Amniotic stem cell (primary cell): ENCODE measurements at places on chromosomes 12 and 14.

DNA sequence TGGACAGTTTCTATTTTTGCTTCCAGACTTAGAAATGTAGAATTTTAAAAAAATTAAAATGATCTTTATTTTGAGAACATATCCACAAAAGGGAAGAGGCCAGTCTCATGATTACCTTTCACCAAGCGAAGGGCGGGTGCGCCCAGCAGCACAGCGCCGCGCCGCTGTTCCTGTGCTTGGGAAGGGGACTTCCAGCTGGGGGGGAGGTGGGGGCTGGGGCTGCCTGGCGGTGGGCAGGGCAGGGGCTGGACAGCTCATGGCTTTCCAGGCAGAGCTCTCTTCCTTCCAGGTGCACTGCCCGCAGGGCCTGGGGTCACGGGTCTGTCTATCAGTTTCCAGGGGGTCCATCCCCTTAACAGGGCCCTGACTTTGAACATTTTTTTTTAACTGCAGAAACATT, 199.9 kb downstream of the TTC7B start:
- no peak for DNase-seq

- peak; percentile 40 for DNase-seq
These were observed at the start of gene PRKD1 for GRCh38 chr14:29927376-29928116. Gene PRKD1 (minus strand): TSS chr14:29927847.

GRCh38 chr12:19435831-19436497, 3.3 kb upstream of the AEBP2 start:
- no peak for DNase-seq

DNA sequence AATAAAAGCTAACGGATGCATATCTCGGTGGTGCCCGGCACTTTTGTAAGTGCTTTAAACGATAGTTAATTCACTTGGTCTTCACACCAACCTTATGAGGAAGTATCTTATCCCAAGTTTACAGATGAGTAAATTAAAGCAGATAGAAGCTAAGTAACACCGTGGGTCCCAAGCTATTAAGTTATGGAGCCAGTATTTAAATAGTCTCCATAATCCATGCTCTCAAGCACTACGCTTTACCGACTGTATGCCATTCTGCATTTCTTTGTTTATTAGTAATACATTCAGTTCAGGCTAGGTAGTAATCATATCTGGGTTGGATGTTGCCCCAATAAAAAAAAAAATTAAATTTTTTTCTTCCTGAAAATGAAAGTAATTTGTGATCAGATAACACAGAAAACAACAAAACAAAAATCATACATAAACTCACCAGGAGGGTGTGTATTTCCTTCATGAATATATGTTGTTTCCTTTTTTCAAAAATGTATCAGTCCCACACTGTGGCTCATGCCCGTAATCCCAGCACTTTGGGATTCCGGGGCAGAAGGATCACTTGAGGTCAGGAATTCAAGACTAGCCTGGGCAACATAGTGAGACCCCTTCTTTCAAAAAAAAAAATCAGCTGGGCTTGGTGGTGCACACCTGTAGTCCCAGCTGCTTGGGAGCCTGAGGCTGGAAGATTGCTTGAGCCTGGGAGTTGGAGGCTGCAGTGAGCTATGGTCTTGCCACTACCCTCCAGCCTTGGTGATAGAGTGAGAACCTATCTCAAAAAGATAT, 1.4 kb upstream of the M6PR start:
- DNase-seq, result no peak

GRCh38 chr12:92208613-92209121, 63.0 kb upstream of the BTG1 start:
- no peak for DNase-seq

- no peak for DNase-seq
These were observed 45.0 kb downstream of the ARMH4 start for GRCh38 chr14:58107041-58107440.

DNA sequence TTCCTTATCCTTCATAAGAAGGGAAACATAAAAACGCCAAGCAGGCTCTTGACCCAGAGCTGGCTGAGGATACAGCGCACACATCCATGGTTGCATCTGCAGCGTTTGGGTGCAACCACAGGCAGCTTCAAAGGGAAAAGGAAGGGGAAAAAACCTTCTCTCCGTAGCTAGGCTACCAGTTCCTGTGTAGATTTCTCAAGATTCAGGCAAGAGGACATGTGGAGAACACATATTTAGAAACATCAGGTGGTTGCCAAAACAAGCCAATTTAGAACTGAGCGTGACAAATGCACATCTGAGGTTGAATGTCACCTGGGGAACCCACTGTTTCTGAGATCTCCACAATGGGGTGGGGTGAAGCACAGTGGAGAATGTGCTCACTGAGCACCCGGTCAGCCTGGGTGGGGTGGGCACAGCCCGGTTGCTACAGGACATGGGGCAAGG, 78.3 kb upstream of the BDKRB2 start:
- no peak for DNase-seq

DNA sequence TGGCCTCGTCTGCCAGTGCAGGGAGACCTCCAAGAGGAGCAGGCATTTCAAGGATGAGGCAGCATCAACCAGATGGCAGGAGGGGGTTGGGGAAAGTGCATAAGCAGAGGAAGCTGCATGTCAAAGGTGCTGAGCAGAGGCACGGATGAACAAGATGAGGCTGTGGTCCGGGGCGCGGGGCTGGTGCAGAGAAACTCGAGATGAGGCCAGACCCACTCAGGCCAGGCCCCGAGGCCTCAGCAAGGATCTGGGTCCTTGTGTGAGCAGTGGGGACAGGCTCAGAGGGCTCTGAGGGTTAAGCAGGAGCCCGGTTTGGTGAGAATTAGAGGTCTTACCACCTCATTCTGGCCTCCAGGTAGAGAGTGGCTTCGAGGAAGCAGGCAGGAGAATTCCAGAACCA, 98.8 kb downstream of the DICER1 start:
- DNase-seq, result no peak

- no peak for DNase-seq
These were observed 16.2 kb downstream of the SYNE3 start for GRCh38 chr14:95500201-95500681.

DNA sequence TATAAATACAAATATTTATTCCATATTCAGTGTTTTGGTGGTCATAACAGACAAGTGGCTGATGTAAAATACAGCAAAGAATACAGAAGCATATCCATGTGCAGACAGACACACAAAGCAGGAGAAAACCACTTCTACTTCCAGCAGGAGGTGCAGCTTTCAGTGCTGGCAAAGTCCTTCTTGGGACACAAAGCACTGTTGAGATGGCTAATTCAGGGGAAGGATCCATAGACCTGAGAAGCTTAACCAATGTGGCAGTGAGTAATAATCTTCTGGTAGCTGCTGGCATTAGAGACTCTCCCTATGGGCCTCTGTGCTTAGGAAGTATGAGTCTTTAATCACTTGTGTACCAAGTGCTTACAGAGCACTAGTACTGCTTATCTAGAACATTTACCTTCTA, 26.8 kb downstream of the AMN1 start:
- DNase-seq, result no peak

- DNase-seq, result peak; percentile 78
These were observed 42.9 kb downstream of the DAD1 start for GRCh38 chr14:22545842-22546721.

DNA sequence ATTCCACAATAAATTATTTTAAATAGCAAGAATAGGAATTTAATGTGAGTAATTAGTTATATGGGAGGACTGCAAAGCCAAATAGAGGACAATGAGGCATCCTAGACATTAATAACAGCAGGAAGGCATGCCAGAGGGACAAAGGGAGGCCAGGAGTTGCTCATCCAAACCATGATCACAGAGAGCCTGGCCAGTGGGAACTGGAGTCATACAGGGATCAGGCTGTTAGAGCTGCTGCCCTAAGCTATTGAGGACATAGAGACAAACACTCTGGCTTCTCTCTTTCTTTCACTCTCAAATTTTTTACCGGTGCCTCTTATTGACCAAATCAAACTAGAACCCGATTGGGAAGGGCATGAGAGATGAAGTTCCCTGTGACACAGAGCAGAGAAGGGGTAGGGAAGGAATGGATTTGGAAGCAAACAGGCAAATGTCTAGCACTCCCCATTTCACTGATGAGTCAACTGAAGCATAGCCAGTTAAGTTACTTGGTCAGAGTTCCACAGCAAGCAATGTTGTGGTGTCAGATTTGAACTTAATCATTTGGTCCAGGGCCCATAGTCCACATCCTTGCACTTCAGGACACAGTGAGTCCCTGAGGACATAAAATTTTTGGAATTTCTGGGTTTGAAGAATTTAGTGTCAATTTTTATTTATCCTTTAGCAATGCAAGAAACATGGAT, 17.9 kb upstream of the CFAP54 start:
- no peak for DNase-seq

DNA sequence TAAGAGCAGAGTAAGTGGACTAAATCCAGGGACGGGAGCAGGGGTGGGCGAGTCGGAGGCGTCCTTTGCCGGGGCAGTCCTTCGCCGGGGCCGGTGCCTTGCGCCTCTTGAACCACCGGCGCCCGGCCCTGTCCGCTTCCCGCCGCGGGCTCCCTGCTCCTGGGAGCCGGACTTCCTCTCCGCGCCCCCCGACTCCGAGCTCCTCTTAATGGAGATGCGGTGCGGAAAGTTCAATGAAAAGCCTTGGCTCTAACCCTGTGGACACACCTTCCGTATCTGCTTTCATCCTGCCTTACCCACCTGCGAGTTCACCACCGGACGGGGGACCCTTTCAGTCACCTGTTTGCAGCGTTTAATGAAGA, 412 bp downstream of the FGFR1OP2 start:
- no peak for DNase-seq

GRCh38 chr14:31489691-31490090, 1.9 kb upstream of the GPR33 start:
- no peak for DNase-seq

DNA sequence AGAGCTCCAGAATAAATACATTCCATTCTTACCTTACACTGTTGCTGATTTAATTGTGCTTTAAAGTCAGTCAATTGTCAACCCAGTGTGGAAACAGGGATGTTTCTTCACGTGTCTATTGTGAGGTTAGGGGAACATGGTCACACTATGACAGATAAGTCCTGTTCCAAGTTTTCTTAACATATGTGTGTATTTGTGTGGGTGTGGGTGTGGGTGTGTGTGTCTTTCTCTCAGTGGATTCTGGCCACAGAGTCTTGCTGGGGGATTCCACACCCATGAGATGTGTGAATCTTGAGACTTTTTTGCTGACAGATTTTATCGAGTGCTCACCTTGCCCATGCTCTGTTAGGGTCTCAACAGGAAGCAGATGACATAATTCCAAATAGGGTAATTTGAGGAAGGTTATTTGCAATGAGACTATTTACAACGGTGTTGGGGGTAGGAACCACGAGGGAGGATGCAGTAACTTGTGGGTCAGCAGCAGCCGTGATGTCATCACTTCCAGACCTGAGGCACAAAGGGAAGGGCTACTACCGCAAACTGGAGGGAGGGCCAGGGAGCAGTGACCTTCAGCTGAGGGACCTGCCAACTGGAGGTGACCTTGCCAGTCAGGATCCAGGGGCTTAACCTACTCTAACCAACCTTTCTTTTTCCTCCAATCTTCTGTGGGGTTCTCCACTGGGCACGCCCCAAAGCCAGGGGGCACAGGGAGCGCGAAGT, 1.9 kb upstream of the VRK1 start:
- no peak for DNase-seq

GRCh38 chr12:51033457-51034089, 7.4 kb upstream of the SLC11A2 start:
- DNase-seq, result no peak

DNA sequence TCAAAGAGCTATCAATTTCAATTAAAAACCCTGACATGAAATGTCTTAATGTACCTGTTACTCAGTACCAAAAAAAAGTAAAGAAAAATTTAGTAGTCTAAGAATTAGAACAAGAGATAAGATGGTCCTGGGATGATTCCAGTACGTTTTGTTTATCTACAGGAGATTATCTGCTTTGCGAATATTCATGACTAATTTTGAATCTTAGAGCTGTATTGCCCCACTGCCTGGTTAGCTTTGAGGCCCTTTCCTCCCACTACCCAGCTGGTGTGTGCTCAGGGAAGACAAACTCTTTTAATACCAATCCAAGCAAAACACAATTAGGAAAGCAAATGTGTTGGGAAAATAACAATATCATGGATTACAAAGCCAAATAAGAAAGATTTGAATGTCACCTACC, 263.5 kb downstream of the FOXG1 start:
- no peak for DNase-seq

DNA sequence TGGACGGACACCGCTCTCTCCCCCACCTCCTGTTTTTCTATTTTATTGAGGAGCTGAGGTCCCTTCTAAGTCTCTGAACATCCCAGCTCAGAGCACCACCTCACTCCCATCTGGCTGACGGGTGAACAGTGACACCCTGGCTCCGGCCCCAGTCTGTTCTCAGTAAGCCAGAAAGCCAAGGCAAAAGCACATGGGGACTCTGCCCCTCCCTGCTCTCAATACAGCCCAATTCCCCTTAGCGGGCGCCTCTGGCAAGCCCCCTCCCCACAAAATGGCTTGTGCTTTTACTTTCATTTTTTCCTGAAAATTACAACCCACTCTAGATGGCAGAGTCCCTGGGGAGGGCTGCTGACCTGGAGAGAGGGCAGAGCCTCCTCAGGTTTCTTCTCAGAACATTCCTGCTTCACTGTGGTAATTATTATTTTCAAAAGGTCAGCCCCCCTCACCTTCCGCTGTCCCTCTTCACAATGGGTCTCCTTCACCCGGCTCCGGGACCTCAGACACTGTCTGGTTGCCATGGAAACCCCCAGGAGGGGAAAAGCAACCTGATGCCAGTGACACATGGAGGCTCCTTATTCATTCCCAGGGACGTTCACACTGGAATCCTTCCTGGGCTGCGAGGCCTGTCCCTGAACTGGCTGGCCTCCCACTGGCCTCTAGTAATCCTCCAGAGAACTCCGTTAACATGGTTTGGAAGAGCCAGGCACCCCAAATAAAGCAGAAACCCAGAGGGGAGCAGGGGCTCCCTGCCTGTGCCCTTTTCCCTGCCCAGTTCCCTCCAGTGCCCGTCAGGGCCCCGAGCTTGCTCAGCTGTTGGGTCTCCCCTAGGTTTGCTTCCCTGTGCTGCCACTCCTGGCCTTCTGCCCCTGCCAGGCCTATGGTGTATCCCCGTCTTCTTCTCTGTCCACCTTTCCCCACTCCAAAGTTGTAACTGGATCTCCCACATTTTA, 15.9 kb downstream of the COL2A1 start:
- no peak for DNase-seq

DNA sequence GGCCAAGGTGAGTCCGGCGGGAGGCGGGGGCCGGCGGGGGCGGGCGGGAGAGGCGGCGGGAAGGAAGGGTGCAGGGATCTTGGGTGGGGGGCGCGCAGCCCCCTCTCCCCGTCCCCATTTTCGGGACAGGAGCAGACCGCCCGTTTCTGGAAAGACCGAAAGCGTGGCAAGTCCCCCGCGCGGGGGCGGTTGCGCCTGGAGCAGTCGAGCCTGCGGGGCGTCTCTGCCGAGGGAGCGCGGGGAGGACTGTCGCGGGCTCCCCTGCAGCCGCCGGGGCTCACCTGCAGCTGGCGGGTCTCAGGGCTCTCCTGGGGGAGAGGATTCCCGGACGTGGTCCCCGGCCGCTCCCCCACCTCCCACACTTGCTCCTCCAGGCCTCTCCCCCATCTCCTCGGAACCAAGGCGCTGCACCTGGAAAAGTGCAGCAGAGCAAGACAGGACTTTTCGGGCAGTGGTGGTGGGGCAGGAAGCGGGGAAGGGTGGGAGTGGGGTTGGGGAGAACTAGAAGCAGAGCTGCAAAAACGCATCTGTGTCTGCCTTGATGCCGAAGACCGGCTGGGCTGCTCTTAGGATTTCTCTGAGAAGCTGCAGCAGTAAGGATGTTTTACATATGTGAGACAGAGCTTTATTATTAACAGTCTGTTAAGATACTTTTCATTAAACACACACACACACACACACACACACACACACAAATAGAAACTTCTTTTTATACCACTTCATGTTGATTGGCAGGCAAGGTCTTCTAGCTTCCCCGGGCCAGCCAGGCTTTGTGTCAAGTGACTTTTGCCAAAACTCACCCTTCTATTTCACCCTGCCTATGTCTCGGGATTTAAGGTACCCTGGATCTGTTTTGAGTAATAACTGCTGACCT, 677 bp downstream of the C12orf75 start:
- DNase-seq, result no peak
